ENCODE measurements at places on chromosomes 1 and 21.

GRCh38 chr1:201357636-201358348 lies 19.7 kb downstream of the TNNT2 start:
- no peak for ATAC-seq

GRCh38 chr1:64453688-64454087 lies 16.2 kb upstream of the CACHD1 start:
- ATAC-seq, result no peak

DNA sequence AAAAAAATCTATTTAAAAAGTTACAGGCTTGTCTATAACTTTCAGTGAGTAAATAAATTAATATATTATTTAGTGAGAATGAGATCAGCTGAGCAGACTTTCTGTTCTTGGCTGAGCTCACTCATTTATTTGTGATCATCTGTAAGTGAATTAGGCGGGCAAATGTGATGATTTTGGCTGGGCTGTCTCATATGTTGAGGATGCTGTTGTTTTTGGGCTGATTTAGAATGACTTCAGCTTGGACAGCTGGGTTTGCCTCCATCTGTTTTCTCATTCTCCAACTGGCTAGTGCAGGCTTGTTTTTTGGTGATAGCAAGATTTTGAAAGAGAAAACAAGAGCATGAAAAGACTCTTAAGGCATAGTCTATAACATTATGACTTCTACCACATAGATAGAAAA lies 475.8 kb upstream of the OLFM3 start:
- no peak for ATAC-seq

DNA sequence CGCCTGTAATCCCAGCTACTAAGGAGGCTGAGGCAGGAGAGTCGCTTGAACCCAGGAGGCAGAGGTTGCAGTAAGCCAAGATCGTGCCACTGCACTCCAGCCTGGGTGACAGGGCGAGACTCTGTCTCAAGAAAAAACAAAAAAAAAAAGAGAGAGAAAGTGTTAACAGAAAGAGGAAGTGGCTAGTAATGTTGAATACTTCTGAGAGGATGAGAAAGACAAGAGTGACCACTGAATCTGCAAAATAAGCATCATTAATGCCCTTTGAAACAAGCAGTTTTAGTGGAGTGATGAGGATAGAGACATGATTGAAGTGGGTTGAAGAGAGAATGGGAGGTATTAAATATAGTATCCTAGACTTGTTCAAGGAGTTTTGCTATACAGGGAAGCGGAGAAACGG lies 11.7 kb downstream of the MPZ start:
- ATAC-seq, result no peak

DNA sequence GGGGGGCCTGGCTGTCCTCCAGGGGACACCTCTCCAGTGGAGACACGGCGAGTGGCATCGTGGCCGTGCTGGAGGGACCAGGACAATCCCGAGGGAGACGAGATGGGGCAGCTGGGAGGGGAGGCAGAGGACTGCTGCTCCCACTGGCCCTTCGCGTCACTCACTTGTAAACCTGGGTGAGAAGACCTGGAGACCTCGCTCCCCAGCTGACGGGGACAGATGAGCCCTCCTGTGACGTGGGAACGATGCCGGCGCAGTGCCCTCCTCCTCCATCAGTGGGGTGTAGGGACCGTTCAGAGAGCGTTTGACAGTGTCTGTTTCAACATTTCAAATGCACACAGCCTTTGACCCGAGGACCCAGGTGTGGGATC lies 4.6 kb downstream of the SPATC1L start:
- ATAC-seq, result no peak

All from SK-N-SH treated with all-trans-retinoic acid at 6 μM for 48 hours (cell line).